ENCODE measurements at places on chromosomes 3 and 15. TPM values are rescaled to one million over a fixed set of nuclear protein-coding genes. Genes with fewer than 3 reads are reported as not detected.
A peak's percentile ranks its signal among the peaks of the same experiment; 100 is the strongest.

SNRPA1 gene
- 108 TPM for polyA plus RNA-seq

IL17RE gene
- polyA plus RNA-seq: 36.3 TPM

CX3CR1 gene
- polyA plus RNA-seq: not detected

ATP2C1 gene
- 29.0 TPM for polyA plus RNA-seq

KIF23 gene
- polyA plus RNA-seq: 11.3 TPM

ITIH1 gene
- polyA plus RNA-seq: 19.6 TPM

TNFSF10 gene
- 9.9 TPM for polyA plus RNA-seq

PIAS1 gene
- 27.8 TPM for polyA plus RNA-seq

DNA sequence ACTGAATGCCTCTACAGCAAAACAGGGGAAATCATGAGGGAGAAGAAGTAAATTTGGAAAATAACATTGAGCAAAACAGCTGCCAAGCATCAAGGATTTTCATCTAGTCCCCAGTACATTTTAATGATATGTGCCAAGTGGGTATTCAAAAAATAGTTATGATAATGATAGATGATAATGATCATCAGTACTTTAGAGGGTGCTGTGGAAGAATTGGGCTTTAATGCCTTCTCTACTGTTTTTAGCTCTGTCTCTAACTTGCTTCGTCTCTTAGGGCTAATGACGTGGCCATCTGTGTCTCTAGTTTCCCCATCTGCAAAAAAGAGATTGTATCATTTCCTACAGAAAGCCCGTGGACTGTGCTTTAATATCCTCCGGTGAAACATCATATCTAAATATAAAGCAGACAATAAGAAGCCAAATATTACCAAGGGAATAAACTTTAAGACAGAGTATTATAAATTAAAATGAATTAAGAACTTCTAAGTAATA is 10.2 kb upstream of the FSIP1 start:
- H3K4me3 ChIP-seq: no peak overlapping the region
- H3K27ac ChIP-seq: no peak overlapping the region

DNA sequence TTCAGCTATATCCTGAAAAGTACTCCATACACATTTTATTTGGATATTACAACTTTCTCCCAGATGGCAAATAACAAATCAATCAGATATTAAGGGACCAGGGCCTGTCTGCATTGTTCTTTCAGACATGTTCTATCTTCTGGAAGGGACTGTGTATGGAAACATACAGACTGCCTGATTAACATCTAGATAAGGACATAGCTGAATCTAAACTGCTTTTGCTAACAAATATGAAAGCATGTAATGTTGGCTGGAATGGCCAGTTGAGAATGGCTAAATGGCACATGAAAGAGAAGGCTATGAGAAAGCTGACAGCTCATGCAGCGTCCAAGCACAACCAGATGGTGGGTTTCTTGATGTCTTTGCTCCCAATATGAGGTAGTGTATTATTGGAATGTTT is 149.4 kb downstream of the CFAP20DC start:
- DNase-seq: no peak
- no peaks in the 10 kb centered on the region for H3K4me1 ChIP-seq
- no peak overlapping the region for H3K27ac ChIP-seq

DNA sequence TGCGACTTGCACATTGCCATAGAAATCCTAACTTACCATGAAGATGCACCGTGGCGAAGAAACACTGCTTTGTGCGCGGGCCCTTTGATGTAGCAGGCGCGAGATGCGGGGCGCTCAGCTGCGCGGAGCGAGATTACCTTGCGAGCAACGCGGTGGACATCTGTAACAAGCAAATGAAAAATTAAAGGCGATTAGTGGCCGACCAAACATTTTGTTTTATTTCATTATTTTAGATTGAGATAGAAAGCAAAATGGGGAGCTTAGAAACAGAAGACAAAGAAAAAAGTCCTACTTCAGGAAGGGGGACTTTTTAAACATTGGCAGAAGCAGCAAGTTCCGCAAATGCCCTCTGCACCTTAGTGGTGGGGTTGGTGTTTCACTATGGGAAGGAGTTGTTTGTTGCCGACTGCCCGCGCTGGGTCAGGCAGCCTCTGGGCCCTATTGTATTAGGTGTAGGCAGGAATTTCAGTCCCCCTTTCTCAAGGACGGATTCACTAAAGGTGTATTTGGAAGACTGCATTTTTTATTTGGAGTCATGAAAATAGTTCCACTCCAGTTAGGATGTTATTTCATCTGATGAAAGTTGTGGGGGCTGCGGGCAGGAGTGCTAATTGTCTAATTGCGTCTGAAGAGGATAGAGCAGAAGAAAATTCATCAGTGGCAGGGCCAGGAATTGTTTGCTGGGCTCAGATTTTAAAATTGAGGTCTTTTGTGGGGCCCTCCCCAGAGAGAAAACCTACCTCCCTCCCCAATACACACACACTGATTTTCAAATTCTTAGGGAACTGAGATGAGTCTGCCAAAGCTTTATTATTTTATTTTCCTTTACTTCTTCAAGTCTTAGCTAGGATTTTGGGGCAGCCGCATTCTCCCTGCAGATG is 17.4 kb downstream of the ZIC4 start:
- peaks cover 40% of the 10 kb centered on the region for H3K27me3 ChIP-seq
- H3K36me3 ChIP-seq: no peaks in the 10 kb centered on the region
- H3K4me1 ChIP-seq: no peaks in the 10 kb centered on the region
- no peak overlapping the region for H3K4me3 ChIP-seq
- no peak overlapping the region for H3K27ac ChIP-seq

DNA sequence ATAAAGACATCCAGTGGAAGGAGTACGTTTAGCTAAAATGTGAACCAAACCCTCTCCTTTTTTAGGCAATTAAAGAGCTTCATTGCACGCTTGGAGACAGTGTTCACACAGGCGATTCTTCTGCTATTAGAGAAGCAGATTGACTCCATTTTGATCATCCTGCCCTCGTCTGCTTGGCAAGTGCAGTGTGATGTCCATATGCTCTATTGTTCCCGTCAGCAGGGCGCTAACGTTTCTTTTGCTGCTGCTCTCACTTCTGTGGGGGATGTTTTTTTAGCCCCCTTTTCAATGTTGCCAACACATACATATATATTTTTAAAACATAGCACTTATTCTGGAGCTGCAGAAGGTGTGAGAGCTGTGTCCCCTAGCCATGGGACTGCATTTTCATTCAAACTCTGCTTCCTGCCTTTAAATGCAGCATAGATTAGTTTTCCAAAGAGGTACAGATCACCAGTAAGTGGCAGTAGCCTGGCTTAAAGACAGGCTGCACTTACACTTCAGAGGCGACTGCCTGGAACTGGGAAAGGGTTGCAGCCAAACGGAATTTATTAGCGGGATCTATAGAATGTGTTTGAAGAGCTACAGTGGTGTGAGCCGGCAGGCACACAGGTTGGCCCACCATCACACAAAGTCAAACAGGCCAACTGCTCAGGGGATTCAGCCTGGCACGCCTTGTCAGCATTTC is 292.6 kb upstream of the DPH6 start:
- H3K4me3 ChIP-seq: no peak overlapping the region
- no peaks in the 10 kb centered on the region for H3K4me1 ChIP-seq
- H3K27ac ChIP-seq: no peak overlapping the region
- DNase-seq: no peak
- no peaks in the 10 kb centered on the region for H3K36me3 ChIP-seq

DNA sequence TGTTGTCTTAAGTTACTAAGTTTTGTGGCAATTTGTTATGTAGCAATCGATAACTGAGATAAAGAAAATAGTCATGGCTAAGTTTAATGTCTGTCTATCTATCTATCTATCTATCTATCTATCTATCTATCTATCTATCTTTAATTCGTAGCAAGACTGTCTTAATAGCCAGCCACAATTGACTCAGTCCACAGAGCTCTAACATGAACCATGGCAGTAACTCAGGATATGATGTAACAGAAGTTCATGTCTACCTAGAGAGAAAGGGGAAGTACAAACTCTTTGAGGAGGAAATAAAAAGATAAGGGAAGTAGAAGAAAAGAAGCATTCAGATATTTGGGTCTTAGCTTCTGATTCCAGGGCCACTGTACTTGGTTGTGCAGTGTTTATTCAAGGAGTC is 61.5 kb upstream of the FNDC3B start:
- H3K4me3 ChIP-seq: no peak overlapping the region
- H3K27ac ChIP-seq: no peak overlapping the region
- H3K27me3 ChIP-seq: no peaks in the 10 kb centered on the region
- DNase-seq: no peak
- H3K4me1 ChIP-seq: peaks cover 34% of the 10 kb centered on the region

- peaks cover 41% of the 10 kb centered on the region for H3K4me1 ChIP-seq
- DNase-seq: no peak
- peak overlapping the region; percentile 91 for H3K4me3 ChIP-seq
- no peaks in the 10 kb centered on the region for H3K27me3 ChIP-seq
- H3K36me3 ChIP-seq: peaks cover 1% of the 10 kb centered on the region
- peak overlapping the region; percentile 86 for H3K27ac ChIP-seq
Observed at GRCh38 chr15:22839046-22839695, 705 bp downstream of the NIPA2 start.

DNA sequence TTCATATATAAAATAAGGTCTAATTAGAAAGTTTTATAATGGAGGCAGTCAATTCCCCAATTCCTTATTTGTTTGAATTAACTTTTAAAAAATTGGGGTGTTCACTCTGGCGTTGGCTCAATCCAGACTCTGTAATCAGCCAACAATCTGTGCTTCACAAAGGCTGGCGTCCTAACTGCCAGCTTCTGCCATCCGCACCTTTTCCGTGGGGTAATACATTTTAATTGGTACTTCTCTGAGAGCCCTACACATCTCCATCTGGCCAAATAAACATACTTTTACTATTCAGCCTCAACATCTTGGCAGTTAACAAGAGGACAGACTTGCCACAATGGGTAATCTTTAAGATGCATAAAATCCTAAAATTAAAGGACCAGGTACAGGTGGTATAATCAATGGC is 125.2 kb upstream of the CCNL1 start:
- DNase-seq: no peak
- H3K27me3 ChIP-seq: no peaks in the 10 kb centered on the region
- H3K4me3 ChIP-seq: no peak overlapping the region
- H3K4me1 ChIP-seq: no peaks in the 10 kb centered on the region

GRCh38 chr3:51680663-51681230 is 9.7 kb downstream of the TEX264 start:
- H3K36me3 ChIP-seq: peaks cover 32% of the 10 kb centered on the region
- 0 out of 2 replicates have a peak, but pooled peaks cover 12% of the 10 kb centered on the region for H3K4me1 ChIP-seq
- H3K27me3 ChIP-seq: no peaks in the 10 kb centered on the region
- H3K27ac ChIP-seq: no peak overlapping the region

GRCh38 chr3:67678665-67679064 is 24.3 kb upstream of the SUCLG2 start:
- H3K36me3 ChIP-seq: no peaks in the 10 kb centered on the region
- no peaks in the 10 kb centered on the region for H3K4me1 ChIP-seq
- no peak for DNase-seq
- no peak overlapping the region for H3K4me3 ChIP-seq
- no peak overlapping the region for H3K27ac ChIP-seq
- no peaks in the 10 kb centered on the region for H3K27me3 ChIP-seq

- H3K27me3 ChIP-seq: no peaks in the 10 kb centered on the region
- H3K4me1 ChIP-seq: peaks cover 18% of the 10 kb centered on the region
- no peak for DNase-seq
Observed at GRCh38 chr15:77180270-77180669, 109.4 kb upstream of the TSPAN3 start.

DNA sequence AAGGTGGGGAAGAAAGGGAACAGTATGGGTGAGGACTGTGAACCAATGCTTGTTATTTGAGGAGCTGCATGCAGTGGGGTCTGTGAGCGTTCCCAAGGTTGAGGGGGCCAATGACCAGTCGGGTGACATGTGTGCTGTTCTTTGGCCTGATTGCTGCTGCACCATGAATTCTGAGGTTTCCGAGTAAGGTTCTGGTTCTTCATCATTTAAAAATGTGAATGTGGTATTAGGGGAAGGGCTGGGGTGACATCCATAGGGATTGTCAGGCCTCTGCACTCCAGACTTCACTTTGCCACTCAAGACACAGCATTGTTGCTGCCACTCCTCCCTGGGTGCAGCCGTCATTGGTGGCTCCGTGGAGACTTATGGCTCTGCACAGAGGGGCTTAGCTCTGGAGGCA is 32.5 kb downstream of the ABHD17C start:
- no peaks in the 10 kb centered on the region for H3K4me1 ChIP-seq
- H3K4me3 ChIP-seq: no peak overlapping the region
- no peak for DNase-seq
- H3K36me3 ChIP-seq: no peaks in the 10 kb centered on the region

GRCh38 chr15:64691896-64692565 is 83.4 kb downstream of the RBPMS2 start:
- H3K27me3 ChIP-seq: no peaks in the 10 kb centered on the region
- H3K4me1 ChIP-seq: peaks cover 23% of the 10 kb centered on the region
- H3K4me3 ChIP-seq: no peak overlapping the region

GRCh38 chr3:77605308-77605707 is 565.4 kb downstream of the ROBO2 start:
- DNase-seq: peak; percentile 40
- H3K36me3 ChIP-seq: no peaks in the 10 kb centered on the region
- peaks cover 12% of the 10 kb centered on the region for H3K4me1 ChIP-seq
- no peak overlapping the region for H3K4me3 ChIP-seq
- H3K27me3 ChIP-seq: no peaks in the 10 kb centered on the region

- no peak for DNase-seq
- H3K27me3 ChIP-seq: no peaks in the 10 kb centered on the region
- H3K27ac ChIP-seq: no peak overlapping the region
- peaks cover 16% of the 10 kb centered on the region for H3K4me1 ChIP-seq
- H3K36me3 ChIP-seq: no peaks in the 10 kb centered on the region
- no peak overlapping the region for H3K4me3 ChIP-seq
Observed at GRCh38 chr3:14728113-14728512, 53.2 kb downstream of the C3orf20 start.

DNA sequence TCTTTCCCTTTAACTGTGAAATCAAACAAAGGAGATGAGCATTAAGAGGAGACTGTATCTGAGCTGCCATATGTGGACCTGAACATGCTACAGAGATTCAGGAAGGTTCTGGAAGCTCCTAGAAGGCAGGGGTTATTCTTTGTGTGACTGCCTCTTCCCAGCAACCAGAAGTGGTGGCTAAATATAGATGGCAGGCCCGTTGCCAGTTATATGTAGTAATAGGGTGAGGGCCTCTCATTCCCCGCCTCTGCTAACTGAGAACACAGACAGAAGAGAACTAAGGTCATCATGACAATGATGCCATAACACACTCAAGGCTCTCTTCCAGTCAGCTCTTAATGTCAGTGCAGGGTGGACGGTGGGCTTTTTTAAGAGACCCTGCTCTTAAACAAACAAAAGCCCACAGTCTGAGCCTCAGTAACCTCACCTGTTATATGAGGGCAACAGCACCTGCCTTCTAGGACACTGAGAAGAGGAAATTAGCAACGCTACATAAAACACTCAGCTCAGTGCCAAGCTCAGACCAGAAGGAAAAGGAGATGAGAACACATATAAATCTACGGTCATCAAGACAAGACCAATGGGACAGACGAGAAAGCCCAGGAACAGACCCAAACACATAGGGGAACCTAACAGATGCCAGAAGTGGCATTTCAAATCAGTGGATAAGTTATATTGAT is 22.3 kb downstream of the CFAP92 start:
- no peaks in the 10 kb centered on the region for H3K36me3 ChIP-seq
- H3K27me3 ChIP-seq: peaks cover 30% of the 10 kb centered on the region
- no peak for DNase-seq
- no peak overlapping the region for H3K4me3 ChIP-seq
- no peaks in the 10 kb centered on the region for H3K4me1 ChIP-seq
